ENCODE measurements at places on chromosomes 11 and 22.

- no peak for DNase-seq
These were observed 89.7 kb upstream of the SHANK2 start for GRCh38 chr11:71342116-71342515.

- DNase-seq = no peak
These were observed 4.0 kb downstream of the ANKRD13D start for GRCh38 chr11:67293090-67293489.

DNA sequence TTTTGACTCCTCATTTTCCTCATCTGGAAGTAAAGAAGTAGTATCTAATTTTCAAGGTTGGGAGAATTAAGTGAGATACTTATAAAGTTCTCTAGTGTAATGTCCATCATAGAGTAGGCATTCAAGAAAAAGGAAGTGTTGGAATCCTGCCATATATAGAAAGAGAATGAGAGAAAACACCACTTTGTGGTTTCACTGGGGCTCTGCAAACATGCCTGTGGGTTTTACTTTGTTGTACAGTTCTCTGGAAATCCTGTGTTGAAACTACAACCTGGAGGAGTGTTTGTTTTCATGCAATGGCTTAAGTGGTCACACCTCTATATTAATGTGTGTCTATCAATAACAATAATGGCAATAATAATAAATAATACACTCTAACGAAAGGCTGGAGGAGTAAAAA, 741.7 kb downstream of the NELL1 start:
- no peak for DNase-seq

DNA sequence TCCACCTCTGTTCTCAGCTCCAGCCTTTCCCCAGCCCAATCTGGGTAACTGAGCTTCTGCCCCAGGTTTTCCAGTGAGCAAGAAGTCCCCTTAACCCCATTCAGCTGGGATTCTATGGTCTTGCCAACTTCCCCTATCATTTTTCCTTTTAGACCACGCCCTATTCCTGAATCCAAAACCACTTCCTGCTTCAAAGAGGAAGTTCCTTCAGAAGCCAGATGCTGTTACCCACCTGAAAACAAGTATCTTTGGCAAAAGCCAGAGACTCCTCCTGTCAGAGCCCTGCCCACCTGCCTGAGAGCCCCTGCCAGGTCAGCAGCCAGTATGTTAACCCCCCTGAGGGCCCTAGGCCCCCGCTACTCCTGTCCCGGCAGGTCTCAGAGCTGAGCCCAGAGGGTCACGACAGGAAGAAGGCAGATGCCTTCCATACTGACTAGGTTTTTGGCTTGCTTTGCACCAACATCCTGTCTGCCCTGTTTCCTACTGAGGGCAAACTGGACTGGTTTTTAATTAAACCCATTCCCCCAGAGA, 20.3 kb upstream of the MICAL2 start:
- no peak for DNase-seq

DNA sequence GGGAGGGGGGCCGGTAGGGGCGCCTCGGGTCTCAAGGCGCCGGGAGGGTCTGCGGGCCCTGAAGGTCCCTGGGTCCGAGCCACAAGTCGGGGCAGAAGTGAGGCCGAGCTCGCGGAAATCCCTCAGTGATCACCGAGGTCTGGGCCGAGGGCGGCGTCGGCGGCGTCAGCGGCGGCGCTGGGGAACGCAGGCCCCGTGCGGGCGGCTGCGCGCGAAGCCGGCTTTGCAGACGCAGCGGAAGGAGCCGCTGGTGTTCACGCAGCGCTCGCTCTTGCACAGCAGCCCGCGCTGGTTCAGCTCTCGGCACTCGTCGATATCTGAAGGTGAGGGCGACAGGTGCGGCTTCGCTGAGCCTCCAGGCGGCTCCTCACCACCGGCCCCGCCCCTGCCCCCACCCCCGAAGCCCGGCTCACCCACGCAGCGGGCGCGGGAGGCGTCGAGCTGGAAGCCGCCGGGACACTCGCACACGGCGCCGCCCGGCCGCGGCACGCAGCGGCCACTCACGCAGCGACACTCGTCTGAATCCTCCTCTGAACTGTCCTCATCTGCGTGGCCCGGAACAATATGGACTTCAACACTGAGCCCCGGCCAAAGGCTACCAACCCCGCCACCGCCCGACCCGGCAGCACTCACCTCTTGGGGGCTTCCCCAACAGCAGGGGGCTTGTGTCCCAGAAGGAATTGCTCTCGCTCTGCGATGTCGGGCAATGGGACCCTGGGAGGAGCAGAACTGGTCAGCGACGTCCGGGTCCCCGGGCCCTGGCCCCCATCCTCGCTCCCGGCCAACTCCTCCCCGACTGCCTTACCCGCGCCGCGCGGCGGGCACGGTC, 14.2 kb downstream of the SCYL1 start:
- DNase-seq = no peak

DNA sequence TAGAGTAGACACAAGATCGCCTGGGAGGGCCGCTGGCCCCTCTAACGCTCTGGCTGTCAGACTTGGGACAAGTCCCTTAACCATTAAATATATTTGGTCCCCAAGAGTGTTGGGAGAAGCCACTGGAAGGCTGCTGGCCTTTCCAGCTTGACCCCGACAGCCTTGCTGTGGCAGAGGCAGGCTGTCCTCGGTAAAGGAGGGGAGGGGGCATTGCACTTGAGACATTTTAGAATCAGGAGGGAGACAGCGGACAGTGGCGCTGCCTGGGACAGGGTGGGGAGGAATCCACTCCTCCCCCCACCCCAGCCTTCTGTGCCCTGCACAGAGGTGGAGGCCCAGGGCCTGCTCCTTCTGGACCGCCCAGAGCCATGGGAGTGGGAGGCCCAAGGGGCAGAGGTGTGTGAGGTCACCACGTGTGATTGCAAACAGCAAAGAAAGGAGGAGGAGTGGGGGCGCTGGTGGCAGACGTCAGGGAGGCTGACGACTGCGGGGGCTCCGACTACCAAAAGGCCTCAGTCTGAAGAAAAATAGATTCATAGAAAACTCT, 28.9 kb downstream of the APOL1 start:
- DNase-seq = no peak

- no peak for DNase-seq
These were observed 39.4 kb upstream of the PRDM11 start for GRCh38 chr11:45107029-45107428.

DNA sequence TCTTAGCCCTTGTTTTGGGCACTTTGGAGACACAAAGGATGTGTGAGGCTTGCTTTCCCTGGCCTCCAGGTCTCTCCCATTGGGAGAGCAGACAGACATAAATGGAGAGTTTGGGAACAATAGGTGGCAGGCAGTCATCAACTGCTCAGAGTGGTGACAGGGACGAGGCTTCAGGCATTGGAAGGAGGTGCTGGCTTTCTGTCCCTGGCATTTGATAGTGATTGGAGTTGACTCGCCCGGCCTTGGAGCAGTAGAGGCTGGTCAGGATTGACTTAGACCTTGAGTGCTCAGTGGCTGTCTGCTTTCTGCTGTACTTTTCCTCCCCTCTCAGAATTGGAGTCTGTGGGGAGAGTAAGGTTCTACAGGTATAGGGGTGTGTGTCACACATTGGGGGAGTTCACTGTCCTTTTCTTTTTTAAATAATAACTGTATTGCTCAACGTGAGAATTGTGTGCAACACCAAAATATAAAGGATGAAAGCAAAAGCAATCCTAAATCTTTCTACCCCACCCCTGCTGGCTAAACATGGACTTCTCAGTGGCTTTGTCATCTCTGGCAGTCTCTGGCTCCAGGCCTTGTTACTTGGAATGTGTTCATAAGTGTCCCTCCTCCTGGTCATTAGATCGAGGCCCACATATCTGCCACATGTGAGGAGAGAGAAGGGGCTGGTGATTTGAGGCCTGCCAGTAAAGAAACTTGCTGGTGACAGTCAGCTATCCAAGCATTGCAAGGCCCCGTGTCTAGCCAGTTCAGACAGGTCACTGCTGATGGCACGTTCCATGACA, 21.1 kb downstream of the SHISA8 start:
- DNase-seq = no peak

DNA sequence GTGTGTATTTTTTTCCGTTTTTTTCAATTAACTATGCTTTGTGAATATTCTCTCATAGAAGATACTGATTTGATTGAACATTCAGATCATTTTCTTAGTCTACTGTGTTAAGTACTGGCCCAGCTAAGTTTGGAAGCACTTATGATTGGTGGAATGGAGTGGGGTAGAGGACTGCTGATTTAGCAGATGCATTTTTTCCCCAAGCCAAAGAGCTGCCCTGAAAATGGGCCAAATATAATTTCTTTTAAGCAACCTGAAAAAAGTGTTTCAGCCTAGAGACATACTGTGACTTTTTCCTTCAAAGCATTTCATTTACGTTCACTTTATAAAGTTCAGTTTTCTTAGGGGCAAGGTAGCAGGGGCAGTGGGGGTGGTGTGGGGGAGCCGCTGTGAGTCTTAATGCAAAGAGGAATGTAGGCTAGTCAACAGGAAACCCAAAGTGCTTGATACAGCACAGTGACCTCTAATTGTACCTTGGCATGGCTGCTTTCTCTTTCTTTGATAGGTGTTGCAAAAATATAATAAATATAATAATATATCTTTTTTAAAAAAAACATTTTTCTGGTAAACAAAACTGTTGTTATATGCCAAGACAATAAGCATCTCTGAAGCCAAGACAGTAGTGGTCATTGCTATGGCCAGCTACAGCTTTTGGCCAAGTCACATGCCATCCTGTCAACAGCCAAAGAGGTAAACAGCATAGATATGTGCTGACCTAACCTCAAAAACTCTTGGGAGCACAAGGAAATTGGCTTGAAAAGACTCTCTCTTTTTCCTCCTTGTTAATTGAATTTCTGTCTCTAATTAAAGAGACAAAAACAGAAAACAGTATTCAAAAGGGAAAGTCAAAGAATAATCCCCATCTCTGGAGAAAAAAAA, 58.8 kb downstream of the LIF start:
- no peak for DNase-seq

GRCh38 chr11:35986947-35987346, 43.1 kb downstream of the LDLRAD3 start:
- no peak for DNase-seq

GRCh38 chr11:60214386-60214785, 28.6 kb downstream of the MS4A4E start:
- no peak for DNase-seq

DNA sequence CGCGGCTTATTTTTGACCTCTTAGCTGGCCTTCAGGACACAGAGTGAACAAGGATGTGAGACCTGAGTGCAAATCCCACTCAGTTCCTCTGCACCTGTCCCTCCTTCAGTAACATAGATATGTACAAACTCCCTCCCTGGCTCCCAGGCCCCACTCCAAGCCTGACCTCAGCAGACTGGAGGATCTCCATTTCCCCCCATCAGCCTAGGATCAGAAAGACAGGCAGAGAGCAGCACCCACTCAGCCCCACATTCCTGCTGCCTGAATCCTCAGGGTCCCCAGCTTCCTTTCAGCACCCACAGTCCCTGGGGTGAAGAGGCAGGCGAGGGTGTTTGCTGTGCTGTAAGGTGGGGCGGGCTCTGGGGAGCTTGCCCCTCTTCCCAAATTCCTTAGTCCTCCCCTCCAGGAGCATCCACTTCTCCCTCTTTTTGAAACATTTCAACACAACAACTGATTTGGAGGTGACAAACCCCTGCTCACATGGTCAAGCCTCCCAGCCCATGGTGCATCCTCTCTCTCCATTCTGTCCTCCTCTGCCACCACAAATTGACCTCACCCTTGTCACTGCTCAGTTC, 151.1 kb downstream of the FEZ1 start:
- DNase-seq = no peak

- DNase-seq = no peak
These were observed 115.8 kb upstream of the PARVA start for GRCh38 chr11:12261551-12261950.

DNA sequence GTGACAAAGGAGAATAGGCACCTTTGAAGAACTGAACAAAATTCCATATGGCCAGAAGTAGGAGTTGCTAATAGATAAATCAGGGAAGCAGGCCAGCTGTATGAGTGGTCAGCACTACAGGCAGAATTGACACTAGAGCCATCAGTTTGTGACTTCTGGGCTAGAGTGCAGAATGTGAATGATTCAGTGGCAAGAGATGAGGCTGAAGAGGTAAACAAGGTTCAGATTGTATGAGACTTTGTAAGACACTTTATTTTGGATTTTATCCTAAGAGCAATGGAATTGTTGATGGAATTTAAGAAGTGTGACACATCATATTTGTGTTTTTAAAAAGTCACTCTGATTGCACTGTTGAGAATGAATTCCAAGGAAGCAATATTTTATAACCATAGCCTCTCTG, 12.9 kb downstream of the BIRC3 start:
- no peak for DNase-seq

DNA sequence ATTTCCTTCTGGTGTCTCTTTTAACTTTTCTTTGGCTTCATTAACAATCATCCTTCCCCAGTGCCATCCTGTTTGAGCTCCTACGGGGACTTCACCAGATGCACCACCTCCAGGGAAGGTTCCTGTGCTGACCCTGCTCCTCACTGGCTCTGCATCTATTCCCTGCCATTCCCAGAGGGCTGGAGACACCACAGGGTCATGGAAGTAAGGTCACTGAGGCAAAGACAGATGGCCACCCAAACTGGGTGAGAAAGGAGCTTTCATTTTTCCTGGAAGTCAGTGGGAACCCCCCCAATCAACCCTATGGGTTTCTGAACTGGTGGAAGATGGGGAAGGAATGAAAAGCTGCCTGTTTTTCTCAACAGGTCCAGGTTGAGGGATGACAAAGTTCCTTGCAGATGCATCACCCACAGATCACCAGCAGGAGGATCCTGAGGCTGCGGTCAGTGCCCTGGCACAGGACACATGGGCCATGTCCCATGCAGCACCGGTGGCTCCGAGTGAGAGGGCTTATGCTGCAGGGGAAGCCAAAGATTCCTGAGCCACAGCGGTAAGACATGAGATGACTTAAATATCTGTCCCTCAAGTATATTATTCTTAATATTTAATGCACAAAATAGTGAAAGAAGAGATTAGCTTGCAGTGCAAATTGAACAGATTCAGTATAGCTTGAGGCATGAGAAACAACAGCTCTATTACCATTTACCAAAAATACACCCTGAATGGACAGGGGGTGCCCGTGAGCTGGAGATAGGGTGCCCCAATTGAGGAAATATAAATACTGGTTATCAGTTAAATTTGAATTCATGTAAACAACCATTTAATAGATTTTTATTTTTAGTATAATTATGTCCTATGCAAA, 73.0 kb upstream of the VPREB1 start:
- DNase-seq = no peak

DNA sequence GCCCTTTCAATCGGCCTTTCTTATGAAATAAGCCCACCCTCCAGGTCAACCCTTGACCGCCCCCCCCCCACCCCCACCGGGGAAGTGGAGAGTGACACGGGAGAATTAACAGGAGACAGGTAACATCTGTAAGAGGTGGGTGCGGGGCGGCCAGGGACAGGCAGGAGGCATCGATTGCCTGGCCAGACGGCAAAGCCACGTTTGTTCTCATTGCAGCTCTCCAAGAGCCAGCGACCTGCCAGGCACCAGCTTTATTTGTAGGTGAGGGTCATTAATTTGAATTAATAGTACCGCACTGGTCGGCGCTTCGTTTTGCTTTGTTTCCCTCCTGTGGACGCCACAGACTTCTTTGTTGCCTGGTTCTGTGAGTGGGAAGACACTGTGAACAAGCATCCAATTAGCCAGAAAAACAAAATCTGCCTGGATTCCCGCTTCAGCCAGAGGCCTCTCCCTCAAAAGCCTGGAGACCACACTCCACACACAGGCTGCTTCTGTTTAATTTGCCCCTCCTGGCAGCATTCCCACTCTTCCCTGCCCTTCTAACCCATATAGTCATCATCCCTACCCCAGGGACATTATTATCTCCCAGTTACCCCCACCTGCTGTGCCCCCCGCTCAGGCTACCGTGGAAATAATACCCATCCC, 104.5 kb upstream of the OPCML start:
- DNase-seq = no peak
